AG09319 (cell line): ENCODE measurements at places on chromosomes 6 and 20.

- peak; percentile 43 for DNase-seq
These were observed 13.2 kb downstream of the QKI start for GRCh38 chr6:163427498-163428254.

GRCh38 chr6:158152659-158153058 lies 15.4 kb downstream of the SERAC1 start:
- no peak for DNase-seq

- DNase-seq = no peak
These were observed 182.2 kb upstream of the STXBP5 start for GRCh38 chr6:147022041-147022440.

DNA sequence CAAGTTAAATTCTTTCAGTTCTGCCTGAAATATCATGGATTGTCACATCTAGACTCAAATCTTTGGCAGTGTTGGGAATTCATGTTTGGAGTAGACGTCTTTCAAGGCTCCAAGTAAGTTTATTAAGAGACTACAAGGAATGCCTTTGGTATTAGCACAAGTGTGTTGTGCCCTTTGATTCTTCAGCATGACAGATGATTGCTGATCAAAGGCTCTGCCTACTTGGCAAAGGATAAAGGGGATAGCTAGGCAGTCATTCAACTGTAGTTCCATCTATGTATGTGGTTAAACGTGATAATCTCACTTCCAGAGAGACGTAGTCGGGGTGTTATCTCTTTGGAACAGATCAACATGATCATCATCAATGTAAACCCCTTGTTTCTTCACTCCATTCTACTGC lies 86.2 kb downstream of the SPTLC3 start:
- DNase-seq = no peak

GRCh38 chr20:59003836-59004492 lies 3.1 kb downstream of the CTSZ start:
- no peak for DNase-seq

DNA sequence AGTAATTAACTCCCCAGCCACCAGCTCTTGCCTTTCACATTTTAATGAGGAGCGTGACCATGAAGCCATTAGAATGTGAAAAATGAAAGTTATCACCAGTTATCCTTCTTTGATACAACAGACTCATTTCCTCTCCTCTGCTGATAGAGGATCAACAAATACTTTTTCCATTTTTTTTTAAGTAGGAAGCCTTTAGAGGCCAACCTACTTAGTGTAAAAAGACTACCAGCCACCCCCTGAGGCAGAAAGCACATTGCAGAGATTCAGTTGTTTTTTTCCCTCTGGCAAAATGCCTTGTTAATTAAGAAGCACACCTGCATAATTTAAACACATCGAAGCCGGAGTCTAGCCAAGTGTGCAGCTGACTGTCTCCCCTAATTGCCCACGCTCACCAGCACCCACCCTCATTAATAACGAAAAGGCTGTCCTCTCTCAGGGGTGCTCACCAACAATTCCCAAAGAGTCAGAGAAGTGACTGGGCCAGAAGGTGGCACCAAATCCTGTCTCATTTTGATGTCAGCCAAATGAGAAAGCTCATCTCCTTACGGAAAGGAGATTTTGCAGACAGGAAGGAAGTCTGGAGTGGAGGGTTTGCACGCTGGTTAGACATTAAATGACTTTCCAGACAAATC lies 60.9 kb upstream of the MC3R start:
- no peak for DNase-seq

GRCh38 chr6:44216677-44217331 lies at the start of gene MYMX:
Gene MYMX, plus strand, starts transcription at chr6:44216926. Its CDS starts 546 bp downstream, at chr6:44217472.
- no peak for DNase-seq

DNA sequence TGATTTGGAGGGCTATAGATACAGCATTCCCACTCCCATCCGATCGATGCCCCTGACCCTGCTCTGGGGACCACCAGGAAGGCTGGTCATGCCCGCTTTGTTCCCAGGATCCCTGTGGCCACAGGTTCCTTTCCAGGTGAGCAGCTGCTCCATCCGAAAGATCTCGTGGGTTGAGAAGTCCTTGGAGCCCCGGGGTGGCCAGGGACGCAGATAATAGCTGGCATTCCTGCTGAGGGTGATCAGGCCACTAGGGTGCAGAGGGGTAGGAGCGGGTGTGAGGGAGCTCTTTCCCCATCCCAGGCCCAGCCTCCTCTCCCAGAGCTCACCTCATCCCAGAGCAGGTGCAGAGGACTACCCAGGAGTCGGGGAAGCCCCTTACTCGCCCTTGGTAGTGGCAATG lies 7.4 kb downstream of the ADAM33 start:
- no peak for DNase-seq

GRCh38 chr20:4435225-4435624 lies 286.5 kb upstream of the PRND start:
- DNase-seq = peak; percentile 73

GRCh38 chr20:48489046-48489463 lies 338.7 kb downstream of the PREX1 start:
- no peak for DNase-seq
